ENCODE measurements at places on chromosomes 7 and 10. TPM values are rescaled to one million over a fixed set of nuclear protein-coding genes. Genes with fewer than 3 reads are reported as not detected.

DNA sequence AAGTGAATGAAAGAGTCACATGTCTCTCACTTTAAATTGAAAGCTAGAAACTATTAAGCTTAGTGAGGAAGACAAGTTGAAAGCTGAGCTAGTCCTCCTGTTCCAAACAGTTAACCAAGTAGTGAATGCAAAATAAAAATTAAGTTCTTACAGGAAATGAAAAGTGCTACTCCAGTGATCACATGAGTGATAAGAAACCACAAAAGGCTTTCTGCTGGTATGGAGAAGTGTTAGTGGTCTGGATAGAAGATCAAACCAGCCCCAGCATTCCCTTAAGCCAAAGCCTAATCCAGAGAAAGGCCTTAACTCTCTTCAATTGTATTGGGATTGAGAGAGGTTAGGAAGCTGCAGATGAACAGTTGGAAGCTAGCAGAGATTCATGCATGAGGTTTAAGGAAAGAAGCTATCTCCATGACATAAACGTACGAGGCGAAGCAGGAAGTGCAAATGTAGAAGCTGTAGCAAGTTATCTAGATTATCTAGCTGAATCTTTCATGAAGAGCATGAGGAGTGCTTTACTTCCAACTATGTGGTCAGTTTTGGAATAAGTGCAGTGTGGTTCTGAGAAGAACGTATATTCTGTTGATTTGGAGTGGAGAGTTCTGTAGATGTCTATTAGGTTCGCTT lies 261.6 kb downstream of the MDFIC start:
- H3K4me1 ChIP-seq = no peaks in the 10 kb centered on the region
- H3K27ac ChIP-seq = no peak overlapping the region
- H3K36me3 ChIP-seq = no peaks in the 10 kb centered on the region
- DNase-seq = no peak
- H3K4me3 ChIP-seq = no peak overlapping the region
- H3K27me3 ChIP-seq = no peaks in the 10 kb centered on the region

- H3K27me3 ChIP-seq = no peaks in the 10 kb centered on the region
- H3K36me3 ChIP-seq = no peaks in the 10 kb centered on the region
- H3K4me1 ChIP-seq = peaks cover 4% of the 10 kb centered on the region
- no peak overlapping the region for H3K27ac ChIP-seq
- H3K4me3 ChIP-seq = no peak overlapping the region
These were observed 58.3 kb downstream of the INPP5A start for GRCh38 chr10:132595854-132596253.

DNA sequence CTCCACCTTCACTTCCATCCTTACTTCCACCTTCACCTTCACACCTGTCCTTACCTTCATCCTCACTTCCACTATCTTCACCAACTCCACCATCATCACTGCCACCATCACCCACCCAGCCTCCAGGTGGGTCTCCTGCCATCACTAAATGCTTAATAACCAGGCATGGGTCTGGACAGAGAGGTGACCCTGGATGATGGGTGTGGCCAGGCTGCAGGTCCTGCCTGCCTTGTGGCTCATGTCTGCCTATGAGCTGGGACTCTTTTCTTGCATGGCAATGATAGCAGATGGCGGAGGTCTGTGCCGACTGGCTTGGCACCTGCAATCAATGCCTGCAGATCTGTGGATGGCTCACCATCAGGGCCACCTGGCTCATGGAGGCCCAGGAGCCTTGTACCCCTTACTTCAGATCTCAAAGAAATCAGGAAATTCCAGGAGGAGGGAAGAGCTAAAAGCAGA lies 60.1 kb upstream of the ELN start:
- H3K36me3 ChIP-seq = no peaks in the 10 kb centered on the region
- no peak overlapping the region for H3K4me3 ChIP-seq
- no peak for DNase-seq

DNA sequence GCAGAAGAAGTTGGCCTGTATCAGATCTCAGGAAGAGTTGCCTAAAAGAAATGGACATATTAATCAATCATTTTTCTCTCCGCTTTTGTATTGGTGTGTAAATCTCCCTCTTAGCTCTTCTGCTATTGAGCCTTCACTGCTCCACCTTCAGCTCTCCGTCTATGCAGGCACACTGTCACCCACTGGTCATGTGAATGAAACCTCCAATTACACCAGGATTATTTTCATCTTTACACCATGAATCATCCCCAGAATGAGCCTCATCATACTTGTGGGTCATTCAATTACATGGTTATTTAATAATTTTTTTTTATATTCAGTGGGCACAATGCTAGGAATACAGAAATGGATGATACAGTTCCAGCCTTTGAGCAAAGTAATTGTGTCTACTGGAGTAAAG lies 92.6 kb downstream of the LRRC4 start:
- H3K27me3 ChIP-seq = no peaks in the 10 kb centered on the region
- no peak for DNase-seq
- H3K4me3 ChIP-seq = no peak overlapping the region
- no peak overlapping the region for H3K27ac ChIP-seq

- H3K4me3 ChIP-seq = no peak overlapping the region
- no peaks in the 10 kb centered on the region for H3K4me1 ChIP-seq
- no peak overlapping the region for H3K27ac ChIP-seq
- H3K36me3 ChIP-seq = no peaks in the 10 kb centered on the region
- DNase-seq = no peak
These were observed 119.3 kb downstream of the NRP1 start for GRCh38 chr10:33215154-33215553.

- DNase-seq = no peak
- peaks cover 11% of the 10 kb centered on the region for H3K36me3 ChIP-seq
- H3K27me3 ChIP-seq = no peaks in the 10 kb centered on the region
- H3K4me1 ChIP-seq = no peaks in the 10 kb centered on the region
- H3K27ac ChIP-seq = no peak overlapping the region
- H3K4me3 ChIP-seq = no peak overlapping the region
These were observed 2.0 kb upstream of the ARPC1B start for GRCh38 chr7:99372275-99373090.

GRCh38 chr7:14825912-14826311 lies 76.6 kb downstream of the DGKB start:
- no peak overlapping the region for H3K4me3 ChIP-seq
- H3K27ac ChIP-seq = no peak overlapping the region
- DNase-seq = no peak

The TTYH3 gene
- 68.4 TPM for total RNA-seq

The LLCFC1 gene
- total RNA-seq = not detected

The PNLIPRP2 gene
- total RNA-seq = 140 TPM

The MRLN gene
- total RNA-seq = not detected

The TRRAP gene
- 39.2 TPM for total RNA-seq

Measured in Peyer's patch (tissue), 4 donors.